Kidney (tissue), 22 donors: ENCODE measurements at places on chromosomes 6 and 20. TPM values are rescaled to one million over a fixed set of nuclear protein-coding genes. Genes with fewer than 3 reads are reported as not detected.

GRCh38 chr20:57890202-57890800, 180.5 kb upstream of the PMEPA1 start:
- H3K27ac ChIP-seq = no peak overlapping the region
- no peak overlapping the region for H3K4me3 ChIP-seq
- no peaks in the 10 kb centered on the region for H3K36me3 ChIP-seq
- no peaks in the 10 kb centered on the region for H3K27me3 ChIP-seq
- H3K4me1 ChIP-seq = no peaks in the 10 kb centered on the region

GRCh38 chr6:55668591-55668990, 89.6 kb upstream of the HMGCLL1 start:
- no peak for DNase-seq
- H3K27ac ChIP-seq = no peak overlapping the region
- H3K36me3 ChIP-seq = no peaks in the 10 kb centered on the region
- H3K4me1 ChIP-seq = no peaks in the 10 kb centered on the region
- H3K4me3 ChIP-seq = no peak overlapping the region
- H3K27me3 ChIP-seq = no peaks in the 10 kb centered on the region

CNR1 gene
- 4.8 TPM for total RNA-seq

- H3K36me3 ChIP-seq = peaks cover 2% of the 10 kb centered on the region
- H3K27me3 ChIP-seq = no peaks in the 10 kb centered on the region
- no peak overlapping the region for H3K4me3 ChIP-seq
- H3K4me1 ChIP-seq = peaks cover 6% of the 10 kb centered on the region
- DNase-seq = no peak
- H3K27ac ChIP-seq = no peak overlapping the region
Observed at GRCh38 chr6:160036790-160037206, 67.9 kb downstream of the IGF2R start.

DNA sequence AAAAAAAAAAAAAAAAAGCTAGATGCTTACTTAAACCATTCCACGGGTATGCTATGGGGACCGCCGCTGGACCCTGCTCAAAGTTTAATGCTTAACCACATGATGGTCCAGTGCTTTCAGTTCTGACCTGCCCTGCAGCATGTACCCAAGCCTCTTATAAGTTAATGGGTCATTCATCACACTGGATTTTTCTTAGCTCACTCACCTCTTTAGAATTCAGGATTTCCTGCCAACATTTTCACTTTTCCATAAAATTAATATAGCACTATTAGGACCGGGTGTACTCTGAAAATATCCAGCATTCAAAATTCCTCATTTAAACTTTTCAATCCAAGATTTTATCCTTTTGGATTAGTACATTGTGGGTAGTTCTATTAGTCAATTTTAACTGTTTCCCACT, 140.8 kb downstream of the ALDH8A1 start:
- no peaks in the 10 kb centered on the region for H3K4me1 ChIP-seq
- H3K27me3 ChIP-seq = no peaks in the 10 kb centered on the region
- H3K27ac ChIP-seq = no peak overlapping the region
- no peaks in the 10 kb centered on the region for H3K36me3 ChIP-seq
- no peak overlapping the region for H3K4me3 ChIP-seq
